ENCODE measurements at places on chromosomes 5 and 9.

DNA sequence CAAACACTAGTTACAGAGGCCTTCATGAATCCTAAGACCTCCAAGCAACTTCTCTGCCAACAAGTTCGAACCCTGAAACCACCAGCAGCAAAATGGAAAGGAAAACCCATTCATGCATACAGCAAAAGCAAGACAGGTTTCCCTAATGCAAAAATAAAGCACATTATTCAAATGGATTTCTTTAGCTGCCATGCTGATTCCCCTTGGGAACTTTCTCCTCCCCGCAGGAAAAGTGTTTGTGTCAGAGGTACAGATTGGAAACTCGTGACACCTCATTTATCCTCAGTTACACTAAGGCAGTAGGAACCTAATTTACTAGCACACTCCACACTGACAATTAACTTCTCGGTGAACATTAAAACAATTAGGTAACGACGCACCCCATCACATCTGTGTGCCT lies 63.4 kb downstream of the TLE1 start:
- DNase-seq = no peak

DNA sequence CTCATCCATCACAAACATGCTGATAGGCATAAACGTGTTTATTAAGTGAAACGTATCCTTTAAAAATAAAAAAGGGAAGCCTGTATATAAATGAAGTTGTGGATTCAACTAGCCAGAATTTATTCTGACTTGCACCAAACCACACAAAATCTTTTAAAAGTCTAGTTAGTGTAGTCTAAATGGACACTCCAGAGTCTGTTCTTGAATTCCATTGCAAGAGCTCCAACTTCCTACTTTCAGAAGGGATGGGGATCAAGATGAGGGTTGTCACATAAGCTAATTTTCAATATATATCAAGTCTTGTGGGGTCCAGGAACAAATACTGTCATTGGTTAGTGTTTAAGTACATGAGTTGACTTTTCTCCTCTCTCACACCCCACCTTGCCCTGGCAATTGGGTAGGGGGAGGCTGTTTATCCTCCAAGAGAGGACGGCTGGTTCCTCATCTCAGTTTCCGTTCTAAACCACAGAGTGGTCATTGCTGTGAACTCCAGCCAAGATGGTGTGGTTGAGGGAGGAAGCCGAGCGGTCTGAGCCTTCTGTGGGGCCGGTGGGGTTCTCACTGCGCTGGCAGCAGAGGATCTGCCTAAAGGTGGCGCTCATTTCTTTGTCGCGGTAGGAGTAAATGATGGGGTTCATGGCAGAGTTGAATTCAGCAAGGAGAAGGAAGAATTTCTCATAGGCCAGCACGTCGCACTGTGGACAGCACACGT lies 163.2 kb downstream of the LPAR1 start:
- no peak for DNase-seq

GRCh38 chr9:101485924-101486692 lies 47.5 kb upstream of the RNF20 start:
- no peak for DNase-seq

GRCh38 chr9:125896404-125896803 lies 149.2 kb downstream of the PBX3 start:
- no peak for DNase-seq

DNA sequence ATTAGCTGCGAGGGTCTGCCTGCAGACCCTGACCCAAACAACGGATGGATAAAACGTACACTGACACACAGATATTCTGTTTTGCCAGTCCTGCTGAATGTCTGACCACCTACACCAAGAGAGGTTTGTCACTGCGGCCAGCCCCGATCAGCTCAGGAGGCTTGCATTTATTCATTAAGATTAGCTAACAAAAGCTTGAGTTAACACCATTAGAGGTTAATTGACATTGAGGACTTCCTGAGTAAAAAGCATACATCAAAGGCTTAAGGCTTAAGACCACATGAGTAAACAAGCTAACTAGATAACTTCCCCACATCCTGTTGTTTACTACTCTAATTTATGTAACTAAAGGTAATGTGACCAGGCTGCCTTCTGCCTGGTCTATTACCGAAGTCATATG lies 198.1 kb upstream of the TRPC7 start:
- DNase-seq = no peak

DNA sequence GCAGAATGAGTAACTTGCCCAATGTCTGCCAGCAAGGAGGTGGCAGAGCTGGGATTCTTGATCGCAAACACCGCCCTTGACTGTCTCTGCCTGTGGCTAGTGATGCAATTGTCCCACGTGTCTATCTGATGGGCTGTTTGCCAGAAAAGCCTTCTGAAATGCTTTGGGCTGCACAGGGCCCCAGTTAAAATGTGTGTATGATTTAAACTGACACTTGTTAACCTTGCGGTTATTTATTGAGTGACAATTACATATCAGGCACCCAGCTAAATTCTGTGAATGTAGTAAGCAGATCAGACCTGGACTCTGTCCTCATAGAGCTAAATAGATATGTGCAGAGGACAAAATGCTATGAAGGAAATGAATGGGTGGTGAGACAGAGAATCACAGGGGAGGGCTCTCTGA lies 11.6 kb upstream of the IL12B start:
- no peak for DNase-seq

GRCh38 chr9:97668485-97668884 lies 28.7 kb downstream of the XPA start:
- DNase-seq = no peak
